ENCODE measurements at places on chromosomes 1 and 21. TPM values are rescaled to one million over a fixed set of nuclear protein-coding genes. Genes with fewer than 3 reads are reported as not detected.

DNA sequence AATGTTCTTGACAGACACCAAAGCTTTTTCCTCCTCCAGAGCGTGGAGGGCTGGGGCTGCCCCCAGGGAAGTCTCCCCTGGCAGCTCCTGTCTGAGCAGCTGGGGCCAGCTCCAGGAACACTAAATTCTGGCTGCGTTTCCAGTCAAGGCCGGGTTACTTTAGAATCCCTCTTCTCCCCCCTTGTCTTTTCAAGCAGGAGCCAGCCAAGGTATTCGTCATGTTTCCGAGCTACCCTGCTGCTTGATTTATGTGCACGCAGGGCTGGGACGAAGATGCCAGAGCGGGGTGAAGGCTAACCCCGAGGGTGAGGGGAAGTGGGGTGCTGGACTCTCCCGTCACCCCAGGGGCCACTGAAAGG is 68.1 kb upstream of the ANGPTL1 start:
- DNase-seq: no peak

- no peak for DNase-seq
Measured at GRCh38 chr1:100443811-100444571, 91.7 kb downstream of the CDC14A start.

DNA sequence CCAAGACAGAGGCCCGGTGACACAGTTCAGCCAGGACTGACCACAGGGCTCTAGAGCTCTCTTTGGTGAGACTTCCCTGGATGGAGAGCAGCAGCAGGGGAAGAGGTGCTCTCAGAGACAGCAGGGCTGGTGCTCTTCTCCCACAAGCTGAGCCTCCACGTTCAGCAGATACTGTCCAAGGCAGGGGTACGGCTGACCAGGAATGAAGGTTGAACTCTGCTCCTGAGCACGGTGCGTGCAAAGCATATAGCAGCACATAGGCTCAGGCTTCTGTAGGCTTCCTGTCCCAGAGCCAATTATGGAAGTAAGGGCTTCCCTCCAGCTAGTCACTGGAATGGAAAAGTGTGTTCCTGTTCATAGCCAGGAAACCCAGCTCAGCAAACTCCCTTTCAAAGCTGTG is 23.9 kb downstream of the DMBX1 start:
- DNase-seq: no peak

- DNase-seq: no peak
Measured at GRCh38 chr1:18198260-18198659, 90.7 kb downstream of the IGSF21 start.

DNA sequence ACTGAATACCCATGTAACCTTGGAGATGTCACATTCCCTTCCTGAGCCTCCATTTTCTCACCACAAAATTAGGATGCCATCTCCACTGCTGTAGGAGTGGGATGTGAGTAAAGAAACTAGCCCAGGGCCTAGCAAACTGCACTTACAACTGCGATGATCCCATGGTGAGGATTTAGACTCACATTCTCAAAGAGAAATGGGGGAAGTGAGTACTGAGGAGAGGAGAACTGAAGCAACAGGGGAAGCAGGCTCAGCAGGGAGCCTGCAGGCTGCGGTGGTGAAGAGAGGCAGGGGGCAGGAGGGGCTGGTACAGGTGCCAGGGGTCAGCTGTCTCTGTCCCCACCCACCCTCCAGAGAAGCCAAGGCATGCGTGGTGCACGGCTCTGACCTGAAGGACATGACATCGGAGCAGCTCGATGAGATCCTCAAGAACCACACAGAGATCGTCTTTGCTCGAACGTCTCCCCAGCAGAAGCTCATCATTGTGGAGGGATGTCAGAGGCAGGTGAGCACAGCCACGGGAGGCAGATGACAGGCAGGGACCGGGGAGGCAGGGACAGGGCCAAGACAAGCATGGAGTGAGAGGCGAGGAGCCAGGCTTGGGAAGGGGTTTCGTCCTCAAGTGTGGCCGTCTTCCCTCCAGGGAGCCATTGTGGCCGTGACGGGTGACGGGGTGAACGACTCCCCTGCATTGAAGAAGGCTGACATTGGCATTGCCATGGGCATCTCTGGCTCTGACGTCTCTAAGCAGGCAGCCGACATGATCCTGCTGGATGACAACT is 16.4 kb upstream of the ATP1A4 start:
- no peak for DNase-seq

Gene PADI1
- not detected for total RNA-seq

Gene TMEM269
- total RNA-seq: 0.91 TPM

Gene INAVA
- 50.4 TPM for total RNA-seq
